ENCODE measurements at places on chromosomes 3 and 15. TPM values are rescaled to one million over a fixed set of nuclear protein-coding genes. Genes with fewer than 3 reads are reported as not detected.

DNA sequence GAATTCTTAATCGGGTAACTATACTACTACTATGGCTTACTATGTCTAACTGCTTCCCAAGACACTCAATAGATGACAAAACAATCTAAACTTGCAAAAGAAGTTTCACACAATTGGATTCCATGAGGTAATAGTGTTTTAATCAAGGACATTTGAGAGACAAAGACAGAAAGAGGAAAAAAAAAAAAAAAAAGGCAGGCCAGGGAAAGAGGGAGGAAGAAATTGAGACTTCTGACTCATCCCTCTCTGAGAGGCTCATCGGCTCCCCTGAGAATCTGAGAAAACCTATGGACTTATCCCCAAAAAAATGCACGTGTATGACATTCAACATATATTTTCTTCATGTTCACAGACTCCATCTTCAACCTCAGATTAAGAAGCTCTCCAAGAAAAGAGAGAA lies 61.0 kb downstream of the SCAPER start:
- no peak for DNase-seq
- H3K27ac ChIP-seq, result no peak overlapping the region
- peaks cover 11% of the 10 kb centered on the region for H3K36me3 ChIP-seq

The ROPN1 gene
- total RNA-seq, result not detected

DNA sequence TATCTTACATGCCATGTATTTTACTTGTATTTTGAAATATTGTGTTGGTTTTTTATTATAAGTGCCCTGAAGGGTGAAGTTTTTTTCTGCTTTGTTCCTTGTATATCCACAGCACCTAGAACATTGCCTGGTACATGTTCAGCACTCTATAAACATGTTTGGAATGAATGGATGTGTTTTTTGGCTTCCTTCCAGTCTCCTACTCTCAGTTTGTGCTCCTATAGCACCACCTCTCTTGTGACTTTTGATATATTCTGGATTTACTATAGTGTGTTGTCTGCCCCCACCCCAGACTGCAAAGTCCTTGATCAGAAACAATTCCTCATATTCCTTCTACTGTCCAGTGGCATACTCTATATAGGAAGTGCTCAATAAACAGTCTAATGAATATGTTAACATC lies 60.6 kb downstream of the PLCL2 start:
- no peaks in the 10 kb centered on the region for H3K36me3 ChIP-seq
- no peak for DNase-seq
- no peak overlapping the region for H3K4me3 ChIP-seq
- no peak overlapping the region for H3K27ac ChIP-seq
- H3K27me3 ChIP-seq, result no peaks in the 10 kb centered on the region

DNA sequence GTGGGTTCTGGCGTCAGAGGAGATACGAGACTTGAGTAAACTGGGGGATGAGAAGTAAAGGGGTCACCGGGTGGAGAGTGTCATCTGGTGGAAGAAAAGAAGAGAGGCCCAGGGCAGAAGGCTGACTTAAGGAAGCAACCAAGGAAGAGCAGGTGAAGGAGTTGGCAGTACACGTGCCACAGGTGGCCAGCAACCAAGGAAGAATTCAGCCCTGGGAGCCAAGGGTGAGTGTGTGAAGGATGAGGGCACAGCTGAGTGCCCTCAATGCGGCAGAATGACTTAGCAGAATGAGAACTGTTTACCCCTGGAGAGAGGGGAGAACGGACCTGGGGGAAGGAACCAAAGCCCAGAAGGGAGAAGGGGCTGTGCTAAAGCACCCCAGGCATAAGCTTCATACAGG lies 71.3 kb downstream of the WHAMM start:
- no peak overlapping the region for H3K4me3 ChIP-seq
- no peaks in the 10 kb centered on the region for H3K27me3 ChIP-seq
- no peaks in the 10 kb centered on the region for H3K4me1 ChIP-seq
- no peak for DNase-seq
- peaks cover 3% of the 10 kb centered on the region for H3K36me3 ChIP-seq
- no peak overlapping the region for H3K27ac ChIP-seq

DNA sequence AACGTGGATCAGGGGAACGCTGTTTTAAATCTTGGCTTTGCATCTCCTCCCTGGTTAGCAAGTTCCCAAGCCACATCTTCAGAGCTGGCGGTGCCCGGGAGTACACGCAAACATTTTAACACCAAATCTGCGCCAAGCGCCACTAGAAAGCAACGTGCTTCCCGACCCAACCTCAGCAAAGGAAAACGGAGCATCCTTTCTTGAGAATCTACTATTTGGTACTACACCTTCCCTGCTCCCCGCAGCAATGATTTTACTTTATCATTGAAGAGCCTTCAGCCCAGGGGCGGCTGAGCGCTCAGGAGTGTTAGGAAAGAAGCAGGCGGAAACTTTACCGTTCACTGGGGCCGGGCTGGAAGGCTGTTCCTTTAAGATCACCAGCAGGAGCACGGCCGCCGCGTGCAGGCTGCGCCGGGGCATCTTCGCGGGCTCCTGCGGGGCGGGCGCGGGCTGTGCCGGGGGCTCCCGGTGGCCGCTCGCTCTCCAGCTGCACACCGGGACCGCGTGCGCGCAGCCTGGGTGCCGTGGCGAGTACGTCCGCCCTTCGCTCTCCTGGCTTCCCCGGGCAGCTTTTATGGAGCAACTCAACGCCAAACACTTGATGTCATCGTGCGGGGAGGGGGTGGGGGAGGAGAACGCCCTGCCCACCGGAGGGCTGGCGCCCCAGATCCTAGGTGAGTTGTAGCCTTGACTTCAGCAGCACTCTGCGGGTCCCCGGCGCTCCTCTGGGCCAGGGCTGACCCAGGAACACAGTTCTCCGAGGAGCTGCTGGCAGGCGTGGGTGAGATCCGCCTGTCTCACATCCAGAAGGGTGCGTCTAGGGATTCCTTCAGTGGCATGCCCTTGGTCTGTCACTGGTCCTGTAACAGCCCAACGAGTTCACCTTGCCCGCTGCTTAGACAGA lies at the start of gene CA12:
TSS of gene CA12 (minus strand) at position 546 of the 904 bp plus-strand sequence. CDS start at position 420, 126 bp downstream.
- no peaks in the 10 kb centered on the region for H3K4me1 ChIP-seq
- H3K27me3 ChIP-seq, result no peaks in the 10 kb centered on the region
- no peak for DNase-seq

The ACAD11 gene
- total RNA-seq, result 58.8 TPM

The SLC12A1 gene
- not detected for total RNA-seq

Data from tibial nerve (tissue), 4 donors.